A549 treated with RU486 at 1 μM for 4 hours (cell line): ENCODE measurements at places on chromosomes 3 and 15. TPM values are rescaled to one million over a fixed set of nuclear protein-coding genes. Genes with fewer than 3 reads are reported as not detected.

Gene WDR93
- total RNA-seq = 0.15 to 0.17 TPM (median 0.15 TPM) in 3 of 5 replicates, not detected in the others

Gene GOLGA8J
- total RNA-seq = not detected in 5 replicates

Gene ZPLD1
- total RNA-seq = 0.08 TPM in 1 of 5 replicates, not detected in the others

Gene HCN4
- 0.21 to 0.35 TPM (median 0.31 TPM) in 5 replicates for total RNA-seq

Gene XCR1
- total RNA-seq = not detected in 5 replicates

Gene TLNRD1
- total RNA-seq = 11.0 to 22.7 TPM (median 21.1 TPM) in 5 replicates

Gene PP2D1
- total RNA-seq = not detected in 5 replicates

Gene RASL12
- 0.09 to 0.15 TPM (median 0.12 TPM) in 5 replicates for total RNA-seq

Gene IGDCC3
- 0.10 to 0.20 TPM (median 0.14 TPM) in 5 replicates for total RNA-seq

Gene SLC9C1
- total RNA-seq = not detected in 5 replicates

Gene RTP4
- not detected in 5 replicates for total RNA-seq
